B cell (primary cell): ENCODE measurements at places on chromosomes 7 and 10.

GRCh38 chr10:82397854-82398253 lies 522.9 kb downstream of the NRG3 start:
- DNase-seq, result no peak

- no peak for DNase-seq
These were observed 84.1 kb downstream of the MDFIC start for GRCh38 chr7:115005953-115006352.

DNA sequence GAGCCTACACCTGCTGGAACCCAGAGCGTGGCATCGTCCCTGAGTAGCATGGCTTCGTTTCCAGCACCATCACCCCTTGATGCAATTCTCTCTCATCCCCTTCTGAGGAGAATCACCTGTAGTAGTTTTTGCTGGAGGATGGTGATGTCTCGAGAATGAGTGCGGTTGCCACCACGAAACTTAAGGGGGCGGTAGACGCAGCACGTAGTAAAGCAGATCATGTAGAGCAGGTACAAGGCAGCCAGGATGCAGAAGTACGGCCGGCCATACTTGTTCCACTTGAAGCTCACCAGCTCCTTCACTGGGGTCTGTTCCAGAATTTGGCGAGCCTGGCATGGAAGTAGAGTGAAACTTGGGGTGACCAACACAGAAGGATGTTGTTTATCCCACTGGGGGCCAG lies 8.1 kb downstream of the TRPV5 start:
- no peak for DNase-seq

DNA sequence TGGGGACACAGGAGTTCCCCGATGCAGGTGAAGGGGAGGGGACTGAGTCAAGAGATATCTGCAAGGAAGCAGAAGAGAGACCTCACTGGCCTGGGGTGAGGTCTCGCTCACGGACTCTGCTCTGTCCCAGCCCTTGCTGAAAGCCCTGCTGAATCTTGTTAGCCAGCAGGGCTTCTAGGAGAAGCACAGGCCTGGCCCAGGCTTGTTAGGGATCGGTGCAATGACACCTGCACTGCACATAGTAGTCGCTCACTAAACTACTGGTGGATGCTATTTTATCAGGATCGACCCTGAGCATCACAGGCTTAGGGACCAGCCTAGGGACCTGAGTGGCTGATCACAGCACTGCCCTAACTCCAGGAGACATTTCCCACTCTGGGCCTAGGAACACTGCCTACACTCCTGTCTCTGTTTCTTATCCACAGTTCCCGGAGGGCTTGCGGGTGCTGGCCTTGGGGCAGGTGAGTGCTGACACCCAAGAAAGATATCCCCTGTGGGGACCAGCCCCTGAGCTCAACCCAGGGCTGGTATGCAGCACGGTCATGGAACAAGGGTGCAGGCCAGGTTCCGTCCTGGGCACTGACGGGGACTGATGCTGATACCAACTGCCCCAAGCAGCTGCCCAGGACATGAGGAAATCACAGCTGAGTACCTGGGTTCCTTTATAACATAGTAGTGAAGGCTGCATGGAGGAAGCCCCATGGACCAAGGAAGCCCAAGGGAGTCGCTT lies 13.0 kb downstream of the ELN start:
- no peak for DNase-seq

DNA sequence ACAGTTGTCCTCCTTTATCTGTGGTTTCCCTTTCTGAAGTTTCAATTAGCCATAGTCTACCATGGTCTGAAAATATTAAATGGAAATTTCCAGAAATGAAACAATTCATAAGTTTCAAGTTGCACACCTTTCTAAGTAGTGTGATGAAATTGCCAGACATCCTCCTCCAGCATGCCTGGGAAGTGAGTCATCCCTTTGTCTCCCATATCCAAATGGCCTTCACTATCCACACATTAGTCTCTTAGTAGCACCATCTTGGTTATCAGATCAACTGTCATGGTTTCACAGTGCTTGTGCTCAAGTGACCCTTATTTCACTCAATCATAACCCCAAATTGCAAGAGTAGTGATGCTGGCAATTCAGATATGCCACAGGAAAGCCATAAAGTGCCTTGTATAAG lies 83.4 kb upstream of the PPP1R9A start:
- no peak for DNase-seq

DNA sequence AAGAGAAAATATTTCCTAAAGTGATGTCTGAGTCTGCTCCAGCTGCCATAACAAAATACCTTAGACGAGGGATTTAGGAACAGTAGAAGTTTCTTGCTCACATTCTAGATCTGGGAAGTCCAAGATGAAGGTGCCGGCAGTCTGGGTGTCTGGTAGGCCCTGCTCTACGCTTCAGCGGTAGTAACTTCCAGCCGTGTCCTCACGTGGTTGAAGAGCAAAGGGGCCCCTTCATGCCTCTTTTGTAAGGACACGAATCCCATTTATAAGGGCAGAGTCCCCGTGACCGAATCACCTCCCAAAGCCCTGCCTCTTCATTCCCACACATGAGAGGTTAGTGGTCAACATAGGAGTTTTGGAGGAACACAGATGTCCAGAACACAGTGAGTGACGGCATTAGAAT lies 52.2 kb upstream of the INPP5A start:
- DNase-seq, result no peak

DNA sequence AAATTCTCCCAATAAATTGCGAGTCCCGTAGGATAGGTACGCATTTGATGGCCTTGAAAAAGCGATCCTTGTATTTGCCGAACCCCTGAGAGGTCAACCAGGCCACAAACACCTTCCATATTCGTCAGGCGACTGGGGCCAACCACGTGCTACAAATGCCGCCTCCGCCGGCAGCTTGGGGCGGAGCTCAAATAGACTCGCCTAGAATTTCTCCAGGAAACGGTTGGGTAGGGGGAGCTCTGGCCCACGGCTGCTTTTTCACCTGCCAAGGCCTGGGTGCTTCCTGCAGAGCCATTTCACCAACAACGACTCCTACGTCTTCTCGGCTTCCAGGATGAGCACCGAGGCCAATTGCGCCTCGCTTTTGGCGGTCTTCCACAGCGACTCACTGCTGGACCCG lies 53.4 kb upstream of the KIF5B start:
- DNase-seq, result no peak

GRCh38 chr10:6037422-6037821 lies 24.7 kb downstream of the IL2RA start:
- no peak for DNase-seq

GRCh38 chr10:118931436-118931835 lies 98.1 kb upstream of the NANOS1 start:
- DNase-seq, result no peak

DNA sequence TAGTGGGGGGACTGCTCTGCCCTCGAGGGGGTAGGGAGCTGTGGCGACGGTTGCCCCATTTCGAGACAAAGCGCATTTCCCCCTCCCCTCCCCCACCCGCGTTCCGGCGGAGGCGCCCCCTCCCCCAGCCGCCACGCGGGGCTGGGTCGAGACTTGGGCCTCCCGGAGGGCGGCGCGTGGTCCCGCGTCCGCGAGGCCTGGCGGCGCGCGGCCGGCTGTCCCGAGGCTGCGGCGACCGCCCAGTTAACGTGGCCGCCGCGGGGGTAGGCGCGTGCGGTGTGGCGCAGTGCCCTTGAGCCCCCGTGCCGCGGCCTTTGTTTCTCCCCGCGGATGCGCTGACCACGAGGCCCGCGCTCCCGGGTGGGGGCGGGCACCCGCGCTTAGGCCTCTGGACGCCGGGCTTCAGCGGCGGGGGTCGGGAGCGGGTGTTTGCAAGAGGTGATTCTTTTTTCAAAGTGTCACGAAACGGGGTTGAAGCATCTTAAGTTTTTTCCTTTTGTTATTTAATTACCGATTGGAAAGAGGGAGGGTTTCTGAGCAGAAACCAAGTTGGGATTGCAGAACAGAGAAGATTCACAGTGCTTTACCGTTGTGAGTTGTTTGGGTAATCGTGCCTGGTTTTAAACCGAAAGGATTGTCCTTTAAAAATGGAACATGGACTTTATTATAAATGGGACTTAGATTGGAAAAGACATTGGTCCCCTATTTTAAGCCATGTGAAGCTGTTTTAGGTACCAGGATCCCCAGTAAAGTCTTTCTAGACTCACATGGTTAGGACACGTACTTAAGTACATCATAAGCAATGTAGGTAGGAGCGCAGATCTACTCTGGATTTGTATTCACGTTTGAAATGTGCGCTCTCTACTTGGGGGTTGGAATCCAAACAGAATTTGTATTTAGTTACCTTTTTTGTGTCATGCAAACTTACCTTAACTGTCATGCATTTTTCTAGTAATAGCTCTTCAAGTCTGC lies 760 bp downstream of the CBX3 start:
- DNase-seq, result peak; percentile 41

DNA sequence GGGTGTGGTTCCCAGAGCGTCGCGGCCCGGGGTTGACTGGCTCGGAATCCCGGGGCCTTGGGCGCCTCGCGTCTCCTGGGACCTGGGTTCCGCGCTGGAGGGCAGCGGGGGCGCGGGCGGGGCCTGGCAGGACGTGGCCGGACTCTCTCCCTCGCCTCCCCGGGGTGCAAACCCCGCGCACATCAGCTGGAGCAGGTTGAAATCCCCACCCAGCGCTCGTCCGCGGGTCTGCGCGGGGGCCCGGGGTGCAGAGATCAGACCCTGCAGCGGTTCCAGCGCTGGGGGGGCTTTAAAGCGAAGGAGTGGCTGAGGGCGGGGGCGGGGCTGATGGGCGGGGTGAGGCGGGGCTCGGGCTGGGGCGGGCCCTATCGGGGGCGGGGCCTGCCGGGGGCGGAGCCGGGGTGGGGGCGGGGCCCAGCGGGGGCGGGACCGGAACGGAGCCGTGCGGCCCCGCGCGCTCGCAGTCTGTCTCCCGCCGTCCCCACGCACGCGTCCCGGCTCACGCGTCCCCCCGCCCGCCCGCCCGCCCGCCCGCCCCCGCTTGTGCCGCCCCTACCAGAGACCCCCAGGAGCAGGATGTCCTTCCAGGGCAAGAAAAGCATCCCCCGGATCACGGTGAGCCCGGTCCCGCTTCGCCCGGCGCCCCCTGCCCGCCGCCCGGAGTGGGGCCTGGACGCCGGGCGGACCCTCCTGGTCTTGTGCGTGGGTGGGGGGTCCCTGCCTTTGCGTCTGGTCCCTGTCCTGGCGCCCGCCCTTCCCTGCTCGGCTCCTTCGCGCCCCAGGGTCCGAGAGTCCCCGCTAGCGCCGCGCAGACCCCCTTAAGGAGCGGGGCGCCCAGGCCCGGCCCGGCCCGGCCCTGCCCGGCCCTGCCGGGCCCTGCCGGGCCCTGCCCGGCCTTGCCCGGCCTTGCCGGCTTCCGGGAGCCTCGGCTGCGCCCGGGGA lies at the start of gene DPYSL4:
Gene DPYSL4, plus strand, starts transcription at position 461 of the 942 bp plus-strand sequence. Its CDS starts 116 bp downstream, at position 577.
- DNase-seq, result peak; percentile 52

- DNase-seq, result peak; percentile 81
These were observed 11.1 kb downstream of the PKD1L1 start for GRCh38 chr7:47937065-47937687.

DNA sequence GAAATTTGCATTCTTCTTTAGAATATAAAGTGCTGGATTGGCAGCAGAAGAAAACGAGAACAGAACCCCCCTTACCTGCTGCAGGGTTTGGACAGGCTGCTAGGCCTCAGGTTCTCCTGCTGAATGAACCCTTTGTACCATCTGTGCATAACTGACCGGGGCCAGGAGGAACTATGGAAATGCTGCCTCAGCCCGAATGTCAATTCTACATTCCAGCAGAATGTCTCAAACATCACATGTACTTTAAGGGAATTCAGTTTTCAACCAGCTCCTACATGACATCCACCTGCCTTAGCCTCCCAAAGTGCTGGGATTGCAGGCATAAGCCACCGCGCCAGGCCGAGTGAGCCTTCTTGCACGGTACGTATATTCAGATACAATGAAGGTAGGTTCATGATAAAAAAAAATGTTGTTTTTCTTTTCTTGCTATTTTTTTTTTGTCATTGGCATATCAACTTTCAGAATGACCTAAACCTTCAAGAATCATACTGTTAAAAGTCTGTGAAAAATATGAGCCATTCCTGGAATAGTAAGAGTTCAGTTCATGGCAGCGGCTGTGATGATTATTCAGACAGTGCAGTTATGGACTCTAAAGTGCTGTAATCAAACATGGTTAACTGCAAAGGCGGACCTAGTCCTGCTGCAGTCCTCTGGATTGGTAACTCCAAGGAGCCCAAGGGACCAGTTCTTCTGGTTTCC lies 84.4 kb upstream of the TNS3 start:
- no peak for DNase-seq

GRCh38 chr10:128102480-128103228 lies 23.6 kb downstream of the MKI67 start:
- no peak for DNase-seq

DNA sequence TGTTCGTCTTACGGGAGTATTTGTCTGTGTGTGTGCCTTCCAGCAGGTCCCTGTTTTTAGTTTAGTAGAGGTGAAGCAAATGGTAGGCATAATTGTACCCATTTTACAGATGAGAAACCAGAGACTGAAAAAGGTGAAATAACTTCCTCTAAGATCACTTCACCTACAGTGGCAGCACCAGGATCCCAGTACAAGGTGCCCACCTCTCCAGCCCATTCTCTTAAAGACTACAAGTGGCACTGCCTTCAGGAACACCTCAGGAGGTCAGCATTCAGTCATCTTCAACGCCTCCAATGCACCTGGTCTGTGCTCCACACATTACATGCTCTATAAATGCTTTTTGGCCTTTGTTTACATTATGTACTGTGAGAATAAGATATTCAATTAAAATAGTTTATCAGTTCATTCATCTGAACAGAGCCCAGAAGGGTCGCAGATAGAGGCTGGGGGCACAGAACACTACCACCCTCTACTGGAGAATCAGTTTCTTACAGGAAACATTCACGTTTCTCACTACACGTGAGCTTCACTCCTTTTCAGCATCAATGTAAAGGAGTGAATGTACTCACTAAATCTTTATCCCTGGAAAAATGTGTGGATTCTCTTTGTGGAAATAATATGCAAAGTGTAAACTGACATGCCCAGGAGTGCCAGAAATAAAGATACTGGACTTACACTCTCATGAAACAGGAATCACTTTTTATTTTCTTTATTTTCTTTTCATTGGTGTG lies 45.5 kb upstream of the ABLIM1 start:
- DNase-seq, result peak; percentile 48

DNA sequence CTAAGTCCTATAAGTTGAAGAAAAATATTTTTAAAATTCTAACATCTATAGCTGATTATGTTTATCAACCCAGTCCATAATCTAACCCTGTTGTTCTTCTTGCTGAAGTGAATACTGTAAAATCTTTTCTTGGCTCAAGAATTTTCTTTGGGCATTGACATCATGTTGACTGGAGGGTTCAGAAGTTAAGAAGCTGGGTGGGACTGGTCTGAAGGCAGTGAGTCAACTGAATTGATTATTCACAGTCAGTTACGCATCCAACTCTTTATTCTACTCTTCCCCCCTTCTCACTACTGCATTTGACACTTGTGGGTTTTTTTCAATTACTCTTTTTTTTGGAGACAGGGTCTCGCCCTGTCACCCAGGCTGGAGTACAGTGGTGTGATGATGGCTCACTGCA lies 31.0 kb downstream of the DENND2A start:
- no peak for DNase-seq

DNA sequence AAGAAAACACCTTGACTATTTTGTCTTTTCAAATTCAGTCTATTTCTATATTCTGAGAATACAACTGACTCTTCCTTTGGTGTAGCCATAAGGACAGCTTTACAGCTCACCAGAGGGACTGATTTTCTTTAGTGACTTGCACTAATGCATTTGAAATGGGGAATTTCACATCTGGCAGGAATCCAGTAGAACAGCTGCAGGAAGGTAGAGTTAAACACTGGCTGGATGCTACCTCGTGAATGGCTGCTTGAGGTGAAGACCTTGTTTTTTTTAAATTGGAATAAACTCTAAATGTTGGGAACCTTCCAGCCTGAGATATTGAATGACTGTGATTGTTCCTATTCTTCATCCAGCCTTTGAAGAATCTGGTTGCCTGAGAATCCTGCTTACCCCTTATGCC lies 139.5 kb upstream of the STK17A start:
- no peak for DNase-seq
